Tongue (tissue), 3 donors: ENCODE measurements at places on chromosomes 5 and 9. TPM values are rescaled to one million over a fixed set of nuclear protein-coding genes. Genes with fewer than 3 reads are reported as not detected.
A peak's percentile ranks its signal among the peaks of the same experiment; 100 is the strongest.

Gene SLC46A2
- not detected for total RNA-seq

GRCh38 chr5:16819522-16820167, 116.4 kb downstream of the MYO10 start:
- peak; percentile 74 for DNase-seq

DNA sequence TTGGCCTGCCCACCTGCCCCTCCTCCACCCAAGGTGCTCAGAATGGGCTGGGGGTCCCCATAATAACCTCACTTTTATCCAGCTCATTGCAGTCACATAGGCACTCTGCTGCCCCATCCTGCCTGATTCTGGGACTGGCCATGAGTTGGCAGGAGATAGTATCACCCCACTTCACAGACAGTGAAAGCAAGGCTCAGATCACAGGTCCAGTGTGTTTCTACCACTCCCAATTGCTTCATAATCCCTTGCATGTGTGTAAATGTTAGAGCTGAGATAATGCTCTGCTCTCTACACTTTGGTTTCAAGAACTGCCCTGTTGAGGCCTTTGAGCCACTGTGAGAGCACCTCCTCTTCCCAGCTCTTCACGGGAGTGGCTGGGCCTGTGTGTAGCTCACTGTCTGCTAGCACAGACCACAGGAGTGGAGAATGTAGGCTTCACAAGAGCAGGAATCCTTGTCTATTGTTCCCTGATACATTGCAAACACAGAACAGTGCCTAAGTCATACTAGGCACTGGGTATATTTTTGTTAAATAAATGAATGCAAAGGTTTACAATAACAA, 8.4 kb downstream of the PCYOX1L start:
- DNase-seq: no peak

Gene IL6ST
- 254 TPM for total RNA-seq

Gene GPR150
- total RNA-seq: not detected

DNA sequence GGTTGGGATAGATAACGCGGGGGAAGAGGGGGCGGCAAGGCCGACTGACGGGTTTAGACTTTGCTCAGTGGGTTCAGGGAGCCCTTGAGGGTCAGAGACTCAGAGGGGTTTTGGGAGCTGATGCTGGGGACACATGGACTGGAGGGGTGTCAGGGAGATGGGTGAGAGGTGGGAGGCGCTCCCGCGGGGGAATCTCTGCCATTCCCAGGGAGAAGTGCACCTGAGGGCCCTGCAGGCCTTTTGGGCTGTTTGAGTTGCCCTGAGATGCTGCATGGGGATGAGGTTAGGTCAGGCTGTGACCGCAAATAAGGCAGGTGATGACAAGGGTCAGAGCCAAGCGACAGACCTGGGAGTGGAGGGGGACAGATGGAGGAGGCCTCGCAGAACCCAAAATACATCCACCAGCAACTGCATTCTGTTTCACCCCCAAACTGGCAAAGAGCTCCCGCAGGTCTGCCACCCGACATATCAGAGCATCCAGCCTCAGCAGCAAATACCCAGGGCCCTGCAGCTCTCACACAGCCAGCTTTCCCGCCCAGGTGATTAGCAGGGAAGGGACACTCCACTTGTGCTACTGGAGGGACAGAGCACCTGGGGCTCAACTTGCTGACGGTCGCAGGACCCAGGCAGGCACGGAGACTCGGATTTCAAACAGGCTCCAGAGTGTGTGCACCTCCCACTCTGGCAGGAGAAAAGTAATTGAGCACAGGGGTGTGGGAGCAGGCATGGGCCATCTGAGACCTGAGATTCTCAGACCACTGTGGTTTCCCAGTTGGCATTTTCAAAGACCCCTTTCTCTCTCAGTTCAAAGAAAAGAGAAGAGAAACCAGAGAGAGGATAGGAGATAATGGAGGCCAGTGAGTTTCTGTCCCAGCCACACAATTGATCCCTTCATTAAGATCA, 26.4 kb downstream of the TMOD1 start:
- peak; percentile 24 for DNase-seq

Gene PNPLA7
- 1.5 TPM for total RNA-seq

DNA sequence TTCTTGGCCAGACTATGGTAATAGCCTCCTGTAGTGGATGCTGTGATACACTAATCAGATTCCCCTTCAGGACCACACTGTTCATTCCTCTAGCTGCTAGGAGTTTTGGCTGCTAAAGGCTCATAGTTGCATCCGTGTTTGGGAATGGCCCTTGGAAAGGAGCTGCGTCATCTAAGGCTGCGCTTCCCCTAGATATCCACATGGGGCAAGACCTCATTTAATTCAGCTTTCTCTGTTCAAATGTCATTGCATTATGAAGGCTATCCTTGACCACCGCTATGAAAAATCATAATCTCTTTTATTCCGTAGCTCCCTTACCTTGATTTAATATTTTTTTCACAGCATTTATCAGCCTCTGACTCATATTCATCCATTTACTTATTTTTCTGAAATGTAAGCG, 258.3 kb upstream of the NR4A3 start:
- no peak for DNase-seq

GRCh38 chr5:65832603-65833228, 93.7 kb upstream of the ERBIN start:
- DNase-seq: no peak
